ENCODE measurements at places on chromosomes 12 and 14.

DNA sequence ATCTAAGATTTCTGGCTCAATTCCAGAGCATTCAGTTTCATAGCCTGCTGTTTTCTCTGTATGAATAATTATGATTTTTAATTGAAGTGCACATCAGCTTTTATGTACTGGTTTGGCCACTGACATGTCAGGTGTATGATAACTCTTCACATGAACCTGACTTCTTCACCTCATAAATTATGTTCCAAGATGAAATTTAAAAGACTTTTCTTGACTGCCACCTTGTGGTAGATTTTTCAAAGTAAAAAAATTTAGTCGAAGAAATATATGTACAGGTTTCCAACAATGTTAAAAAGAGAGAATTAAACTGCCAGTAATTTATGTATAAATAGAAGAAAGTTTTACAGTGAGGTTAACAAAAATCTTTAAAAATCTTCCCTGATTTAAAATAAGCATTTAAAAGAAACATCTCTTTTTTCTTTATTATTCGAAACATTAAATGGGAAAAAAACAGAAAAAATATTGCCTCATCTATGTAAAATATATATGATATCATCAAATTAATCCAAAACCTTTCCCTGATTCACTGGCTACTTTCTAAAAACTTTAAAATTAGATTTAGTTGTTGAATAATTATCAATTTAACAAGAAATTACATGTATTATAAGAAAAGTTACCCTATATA lies 124.9 kb upstream of the ATXN7L3B start:
- no peak for DNase-seq

DNA sequence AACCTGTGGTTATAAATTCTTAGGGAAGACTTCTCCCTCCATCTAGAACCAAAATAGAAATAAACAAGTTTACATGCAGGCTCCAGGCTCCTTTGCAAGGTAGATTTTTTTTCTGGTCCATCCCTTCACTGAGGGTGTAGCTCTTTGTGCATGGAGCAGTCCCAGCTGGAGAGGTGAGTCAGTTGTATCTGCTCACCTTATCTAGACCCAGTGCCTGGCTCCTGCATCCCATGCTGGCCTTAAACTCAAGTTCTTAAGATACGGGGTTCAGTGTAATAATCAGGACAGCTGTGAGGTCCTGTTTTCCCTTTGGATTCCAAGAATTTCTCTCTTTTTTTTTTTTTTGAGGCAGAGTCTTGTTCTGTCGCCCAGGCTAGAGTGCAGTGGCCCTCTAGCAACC lies 14.8 kb downstream of the ATP6V0A2 start:
- no peak for DNase-seq

- no peak for DNase-seq
These were observed 17.2 kb downstream of the ADGRD1 start for GRCh38 chr12:130970908-130971233.

GRCh38 chr14:76311079-76311758 lies 64.7 kb upstream of the ESRRB start:
- DNase-seq, result no peak

- DNase-seq, result no peak
These were observed 29.9 kb downstream of the HSPB8 start for GRCh38 chr12:119208626-119209061.

DNA sequence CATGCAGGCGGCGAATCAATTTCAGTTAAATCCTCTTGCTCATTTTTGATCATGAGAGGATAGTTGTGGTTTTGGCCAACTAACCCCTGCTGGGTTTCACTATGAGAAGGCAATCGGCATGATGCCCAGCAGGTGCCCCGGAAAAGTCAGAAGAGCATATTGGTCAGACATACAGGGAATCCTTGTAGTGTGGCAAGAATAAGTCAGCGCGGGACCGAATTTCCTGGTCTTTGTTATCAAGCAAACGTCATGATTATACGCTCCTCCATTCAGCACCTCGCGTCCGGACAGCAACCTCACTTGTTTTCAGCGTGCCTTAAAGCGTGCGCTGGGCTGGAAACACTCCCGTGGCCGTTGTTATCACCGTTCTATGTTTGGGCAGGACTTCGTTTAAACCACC lies 1.8 kb downstream of the TBC1D30 start:
- no peak for DNase-seq

- DNase-seq, result peak; percentile 12
These were observed 13.3 kb downstream of the BEST3 start for GRCh38 chr12:69685810-69686209.

DNA sequence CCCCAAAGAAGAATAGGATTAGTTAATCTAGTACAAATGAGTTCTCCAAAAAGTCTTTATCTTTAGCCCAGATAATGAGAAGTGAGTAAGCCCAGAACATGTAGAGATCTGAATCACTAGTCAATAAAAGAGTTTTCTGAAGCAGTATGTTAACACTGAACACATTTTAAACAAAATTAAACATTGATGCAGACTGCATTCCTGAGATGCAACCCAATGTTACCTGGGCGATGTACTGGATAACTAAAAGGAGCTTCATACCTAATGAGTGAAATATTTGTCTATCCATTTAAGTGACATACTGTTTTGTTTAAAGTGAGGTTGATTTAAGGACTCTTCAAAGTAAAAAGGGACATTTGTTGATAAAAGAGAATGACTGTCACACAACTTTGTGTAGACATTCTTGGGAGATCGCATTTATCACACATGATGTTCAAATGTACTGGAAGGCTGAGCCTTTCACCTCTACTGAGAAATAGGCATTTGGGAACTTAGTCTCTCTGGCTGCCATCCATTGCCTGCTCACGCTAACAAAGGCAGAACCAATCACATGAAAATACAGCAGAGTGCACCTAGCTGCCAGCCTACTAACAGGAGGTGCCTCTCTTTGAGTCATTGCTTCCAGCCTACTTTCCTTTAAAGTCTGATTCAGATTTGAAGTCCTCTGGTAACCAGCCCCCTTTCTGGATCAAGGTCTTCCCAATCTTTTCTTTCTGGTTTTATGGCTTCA lies 287.7 kb downstream of the BTG1 start:
- no peak for DNase-seq

DNA sequence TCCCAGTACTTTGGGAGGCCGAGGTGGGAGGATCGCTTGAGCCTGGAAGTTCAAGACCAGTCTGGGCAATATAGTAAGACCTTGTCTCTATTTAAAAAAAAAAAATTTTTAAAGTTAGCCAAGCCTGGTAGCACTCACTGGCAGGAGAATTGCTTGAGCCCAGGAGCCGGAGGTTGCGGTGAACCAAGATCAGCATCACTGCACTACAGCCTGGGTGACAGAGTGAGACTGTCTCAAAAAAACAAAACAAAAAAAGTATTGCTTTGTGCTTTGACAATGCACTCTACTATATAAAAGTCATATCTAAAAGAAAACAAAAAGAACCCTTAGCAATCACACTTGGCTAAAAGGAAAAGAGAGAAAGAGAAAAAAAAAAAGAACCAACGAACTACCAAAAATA lies 26.8 kb downstream of the GNPTAB start:
- DNase-seq, result no peak

DNA sequence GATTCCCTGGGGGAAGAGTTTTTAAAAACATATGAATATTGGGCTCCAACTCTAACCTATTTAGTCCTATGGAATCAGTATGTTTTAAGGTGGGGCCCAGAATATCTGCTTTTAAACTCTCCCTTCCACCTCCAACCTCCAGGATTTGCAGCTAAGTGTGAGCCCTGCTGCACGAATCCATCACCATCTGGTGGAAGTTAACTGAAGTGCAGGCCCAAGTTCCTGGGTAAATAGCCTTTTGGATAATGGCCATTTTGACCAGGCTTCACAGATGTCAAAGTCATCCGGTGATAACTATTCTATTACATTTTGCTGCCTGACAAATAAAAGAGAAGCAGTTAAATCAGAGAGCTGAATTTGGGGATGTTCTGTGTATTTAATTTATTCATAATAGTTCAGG lies 58.1 kb upstream of the RMST start:
- no peak for DNase-seq

- no peak for DNase-seq
These were observed 145.5 kb downstream of the AKAP6 start for GRCh38 chr14:32474478-32475195.

- no peak for DNase-seq
These were observed 759.7 kb downstream of the GALC start for GRCh38 chr14:87233266-87233665.

DNA sequence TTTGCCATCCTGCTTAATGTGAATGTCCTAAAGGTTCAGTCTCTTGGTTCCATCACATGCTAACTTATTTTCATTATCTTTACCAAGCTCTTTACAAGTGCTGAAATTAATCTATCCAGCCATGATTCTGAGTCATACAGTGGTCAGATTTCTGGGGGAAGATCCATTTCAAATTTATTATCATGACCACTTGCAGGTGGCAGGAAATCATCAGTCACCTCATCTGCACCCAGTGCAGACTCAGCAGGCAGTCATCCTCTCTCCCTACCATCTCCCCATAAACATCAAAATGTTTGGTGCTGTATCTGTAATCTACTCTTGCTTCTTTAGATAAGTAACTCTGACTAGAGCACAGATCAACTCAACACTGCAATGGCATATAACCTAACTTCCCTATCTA lies 23.5 kb downstream of the ATG14 start:
- no peak for DNase-seq

- no peak for DNase-seq
These were observed 202.5 kb upstream of the LRIG3 start for GRCh38 chr12:59122784-59123183.

DNA sequence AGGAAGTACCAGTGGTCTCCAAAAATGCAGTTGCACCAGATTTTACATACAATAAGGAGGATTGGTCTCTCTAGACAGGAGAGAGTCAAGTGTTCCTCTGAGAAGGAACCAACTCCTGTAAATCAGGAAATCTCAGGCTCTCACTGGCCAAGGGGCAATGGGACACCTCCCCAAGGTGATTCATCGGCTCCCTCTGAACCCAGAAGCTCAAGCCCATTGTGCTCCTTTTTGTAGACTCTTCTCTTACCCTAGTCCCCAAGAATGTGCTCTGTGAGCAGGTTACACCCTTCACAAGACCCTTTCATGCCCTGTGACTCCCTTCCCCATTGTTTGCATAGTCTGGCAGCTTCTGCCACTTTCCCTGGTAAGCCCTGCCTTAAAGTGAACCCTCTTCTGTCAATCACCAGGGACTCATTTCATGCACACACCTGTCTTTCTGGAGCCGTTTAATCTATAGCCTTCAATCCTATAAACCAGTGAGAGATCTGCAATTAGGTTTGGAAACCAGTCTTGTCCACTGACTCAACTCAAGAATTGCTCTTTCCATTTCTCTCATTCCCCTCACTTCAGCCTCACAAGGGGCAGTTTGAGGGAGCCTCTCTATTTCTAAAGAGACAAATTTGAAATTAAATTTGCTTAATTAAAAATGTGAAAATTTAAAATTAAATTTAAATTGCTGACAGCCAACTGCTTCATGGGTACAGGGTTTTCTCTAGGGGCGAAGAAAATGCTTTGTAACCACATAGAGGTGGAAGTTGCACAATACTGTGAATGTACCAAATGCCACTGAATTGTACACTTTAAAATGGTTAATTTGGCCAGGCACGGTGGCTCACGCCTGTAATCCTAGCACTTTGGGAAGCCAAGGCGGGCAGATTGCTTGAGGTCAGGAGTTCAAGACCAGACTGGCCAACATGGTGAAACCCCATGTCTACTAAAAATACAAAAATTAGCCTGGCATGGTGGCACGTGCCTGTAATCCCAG lies 38.3 kb upstream of the LTA4H start:
- DNase-seq, result no peak

GRCh38 chr14:104735830-104736642 lies 12.0 kb downstream of the ADSS1 start:
- DNase-seq, result peak; percentile 28

DNA sequence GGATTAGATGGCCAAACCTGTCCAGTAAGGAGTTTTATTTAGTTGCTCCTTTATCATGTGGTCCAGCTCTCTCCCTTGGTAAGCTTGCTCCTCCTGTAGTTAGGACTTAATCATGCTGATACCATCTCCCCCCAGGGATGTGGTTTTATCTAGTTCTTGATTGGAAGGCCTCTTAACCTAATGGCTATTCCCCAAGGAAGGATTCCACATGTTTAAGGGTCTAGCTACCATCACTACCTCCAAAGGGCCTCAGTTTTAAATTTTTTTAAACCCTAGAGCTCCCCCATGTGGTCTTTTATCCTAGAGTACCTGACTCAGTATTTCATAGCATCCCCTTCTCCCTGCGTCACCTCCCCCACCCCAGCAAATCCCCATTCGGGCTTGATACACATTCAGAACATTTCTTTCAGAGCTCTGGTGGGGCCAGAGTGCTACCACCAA lies 22.5 kb downstream of the MAP3K12 start:
- DNase-seq, result no peak

- DNase-seq, result no peak
These were observed 96.3 kb upstream of the BBS10 start for GRCh38 chr12:76444408-76444984.

GRCh38 chr14:68477461-68478085 lies 315.3 kb downstream of the ZFP36L1 start:
- DNase-seq, result no peak

GRCh38 chr14:105908006-105908405 lies 381.6 kb downstream of the TMEM121 start:
- no peak for DNase-seq

GRCh38 chr12:62214846-62215245 lies 45.4 kb upstream of the USP15 start:
- no peak for DNase-seq

- no peak for DNase-seq
These were observed 42.7 kb downstream of the ATF7IP start for GRCh38 chr12:14408208-14408607.

- DNase-seq, result no peak
These were observed 86.3 kb downstream of the LRP6 start for GRCh38 chr12:12180575-12180974.

- DNase-seq, result no peak
These were observed 306.6 kb downstream of the DAD1 start for GRCh38 chr14:22282417-22282816.

GRCh38 chr12:57896434-57897201 lies 44.7 kb upstream of the ATP23 start:
- DNase-seq, result no peak

GRCh38 chr12:54147186-54147585 lies 41.6 kb downstream of the SMUG1 start:
- no peak for DNase-seq

- DNase-seq, result no peak
These were observed 218.9 kb upstream of the CDKN3 start for GRCh38 chr14:54177641-54178621.

DNA sequence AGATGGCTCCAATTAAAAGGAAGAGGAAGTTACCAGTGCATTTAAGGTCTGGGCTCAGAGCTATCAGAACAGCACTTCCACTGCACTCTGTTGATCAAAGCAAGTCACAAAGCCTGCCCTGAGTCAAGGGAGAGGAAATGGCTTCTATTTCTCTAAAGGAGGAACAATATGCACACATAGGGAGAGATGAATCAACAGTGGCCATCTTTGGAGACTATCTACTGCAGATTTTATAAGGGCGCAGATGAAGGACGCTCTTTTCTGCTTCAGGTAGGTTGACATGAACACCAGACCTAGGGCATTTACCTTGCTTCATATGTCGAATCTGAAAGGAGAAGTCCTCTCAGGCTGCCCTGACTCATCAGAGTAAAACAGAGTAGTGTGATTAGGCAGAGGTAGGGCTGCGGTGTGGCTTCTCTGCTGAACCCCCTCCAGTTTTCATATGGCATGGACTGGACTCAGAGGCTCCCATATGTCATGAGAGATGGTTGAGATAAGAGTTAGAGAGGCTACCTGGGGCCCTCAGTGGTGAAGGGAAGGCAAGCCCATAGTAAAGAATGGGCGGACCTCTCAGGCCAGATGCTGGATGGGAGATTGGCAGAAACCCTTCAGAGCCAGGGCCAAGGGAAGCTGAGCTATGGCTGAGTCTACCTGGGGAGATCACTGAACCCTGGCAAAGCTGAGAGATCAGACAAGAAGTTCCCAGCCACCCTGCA lies 84.4 kb downstream of the ARF6 start:
- no peak for DNase-seq

GRCh38 chr12:49097381-49097780 lies 2.8 kb upstream of the DHH start:
- DNase-seq, result no peak
